ENCODE measurements at places on chromosomes 16 and 17.

DNA sequence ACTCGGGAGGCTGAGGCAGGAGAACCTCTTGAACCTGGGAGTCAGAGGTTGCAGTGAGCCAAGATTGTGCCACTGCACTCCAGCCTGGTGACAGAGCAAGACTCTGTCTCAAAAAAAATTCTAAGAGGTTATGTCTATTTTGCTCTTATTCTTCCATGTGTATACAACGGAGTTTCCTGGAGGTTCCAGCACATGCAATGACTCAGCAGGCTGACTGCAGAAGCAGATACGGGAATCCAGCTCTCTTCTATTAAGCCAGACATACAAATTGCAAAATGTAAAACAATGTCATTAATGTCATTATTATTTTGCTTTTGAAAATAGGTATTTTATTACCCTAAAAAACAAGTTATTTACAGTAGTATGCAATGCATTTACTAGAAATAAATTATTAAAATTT is 18.4 kb downstream of the MIEF2 start:
- no peak for DNase-seq

DNA sequence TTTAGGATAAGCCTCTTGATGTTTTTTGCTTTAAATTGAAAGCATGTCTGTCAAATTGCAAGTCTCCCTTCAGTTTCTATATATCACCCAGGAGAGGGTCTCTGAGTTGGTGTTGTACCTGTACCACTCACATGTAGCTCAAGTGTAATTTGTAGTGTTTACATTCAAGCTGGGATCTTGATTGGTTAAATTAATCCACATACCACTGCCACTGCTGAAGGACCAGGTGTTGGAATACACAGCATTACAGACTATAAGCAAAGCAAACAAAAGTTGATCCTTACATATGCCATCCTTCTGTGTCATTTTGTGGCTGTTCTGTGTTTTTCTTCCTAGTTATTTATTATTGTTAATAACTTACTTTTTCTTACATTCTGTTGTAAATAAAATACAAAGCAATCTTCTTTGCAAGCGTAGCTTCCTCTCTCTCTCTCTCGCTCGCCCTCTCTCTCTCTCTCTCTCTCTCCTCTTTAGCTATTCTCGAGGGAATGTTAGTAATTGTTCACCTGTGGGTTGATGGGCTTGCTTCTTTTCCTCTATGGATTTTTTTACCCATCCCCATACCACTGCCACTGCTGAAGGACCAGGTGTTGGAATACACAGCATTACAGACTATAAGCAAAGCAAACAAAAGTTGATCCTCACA is 20.8 kb upstream of the NOL11 start:
- no peak for DNase-seq

DNA sequence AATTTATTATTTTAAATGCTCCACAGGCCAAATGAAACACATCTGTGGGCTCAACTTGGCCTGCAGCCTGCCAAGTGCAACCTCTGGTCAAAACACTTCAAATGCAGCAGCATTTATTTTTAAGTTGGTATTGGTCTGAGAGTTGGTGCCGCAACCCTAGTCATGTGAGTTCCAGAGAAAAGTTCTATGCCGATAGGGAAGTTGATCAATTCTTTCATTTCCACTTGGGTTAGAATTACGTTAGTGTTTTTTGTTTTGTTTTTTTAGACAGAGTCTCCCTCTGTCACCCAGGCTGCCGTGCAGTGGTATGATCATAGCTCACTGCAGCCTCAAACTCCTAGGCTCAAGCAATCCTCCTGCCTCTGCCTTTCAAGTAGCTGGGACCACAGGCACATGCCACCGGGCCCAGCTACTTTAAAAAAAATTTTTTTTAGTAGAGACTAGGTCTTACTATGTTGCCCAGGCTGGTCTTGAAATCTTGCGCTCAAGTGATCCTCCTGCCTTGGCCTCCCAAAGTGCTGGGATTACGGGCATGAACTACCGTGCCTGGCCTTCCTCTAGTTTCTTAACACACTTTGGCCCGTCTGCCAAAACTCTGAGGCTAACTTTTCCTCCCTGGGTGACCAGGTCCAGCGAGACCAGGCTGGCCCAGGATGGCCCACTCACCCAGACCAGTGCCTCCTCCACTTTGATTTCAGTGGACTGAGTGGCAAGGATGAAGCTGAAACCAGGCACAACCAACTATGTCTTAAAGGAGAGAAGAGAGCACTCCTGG is 221.1 kb downstream of the MRTFB start:
- DNase-seq = no peak

DNA sequence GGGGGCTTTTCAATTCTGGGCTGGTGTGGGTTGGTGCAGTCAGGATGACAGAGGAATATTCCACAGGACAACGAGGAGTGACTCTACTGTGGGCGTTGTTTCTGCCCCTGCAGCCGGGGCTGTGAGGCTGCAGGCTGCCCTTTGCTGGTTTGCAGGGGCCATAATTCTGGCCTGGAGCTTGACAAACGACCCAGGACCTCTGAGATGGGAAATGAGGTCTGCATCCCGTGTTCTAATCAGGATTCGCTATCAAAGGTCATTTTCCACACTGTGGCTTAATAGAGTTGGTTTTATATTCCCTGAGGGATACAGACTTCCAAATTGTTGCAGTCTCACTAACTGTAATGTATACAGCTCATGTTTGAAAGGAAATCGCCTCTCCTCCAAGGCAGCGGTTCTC is 180.9 kb downstream of the RPTOR start:
- DNase-seq = no peak

- DNase-seq = no peak
Measured at GRCh38 chr17:71334048-71334751, 786.6 kb upstream of the SOX9 start.

DNA sequence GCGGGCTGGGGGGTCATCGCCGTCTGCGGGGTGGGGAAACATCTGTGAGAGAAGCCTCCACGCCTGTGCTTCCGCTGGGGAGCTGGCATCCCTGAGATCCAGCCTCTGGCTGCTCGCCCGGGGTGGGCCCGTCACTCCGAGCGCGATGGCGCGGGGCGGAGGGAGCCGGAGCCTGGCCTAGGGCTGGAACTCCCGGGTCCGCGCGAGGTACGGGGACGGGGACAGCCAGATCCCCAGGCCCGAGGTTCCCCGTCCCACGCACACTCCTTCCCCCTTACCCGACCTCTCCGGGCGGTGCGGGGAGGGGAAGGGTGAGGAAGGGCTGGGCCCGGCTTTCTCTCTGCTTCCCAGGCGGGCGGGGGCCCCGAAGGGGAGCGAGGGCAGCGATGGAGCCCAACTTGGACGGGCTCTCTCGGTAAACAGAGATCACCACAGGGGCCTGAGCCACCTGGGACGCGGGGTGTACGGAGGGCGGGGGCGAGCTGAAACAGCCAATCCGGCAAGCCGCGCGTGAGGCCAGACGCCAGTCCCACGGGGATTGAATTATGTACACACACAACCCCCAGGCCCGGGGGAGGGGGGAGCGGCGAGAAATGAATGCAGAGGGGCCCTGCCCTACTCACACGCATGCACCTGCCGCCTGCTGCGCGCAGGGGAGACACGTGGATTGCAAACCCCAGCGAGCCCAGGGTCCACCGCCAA is at the start of gene SLC16A11:
SLC16A11 (minus strand) TSS at position 596 of the 702 bp plus-strand sequence; CDS start at position 17, 579 bp downstream.
- DNase-seq = peak; percentile 35

- DNase-seq = no peak
Measured at GRCh38 chr17:42413464-42414040, 9.5 kb downstream of the CAVIN1 start.

DNA sequence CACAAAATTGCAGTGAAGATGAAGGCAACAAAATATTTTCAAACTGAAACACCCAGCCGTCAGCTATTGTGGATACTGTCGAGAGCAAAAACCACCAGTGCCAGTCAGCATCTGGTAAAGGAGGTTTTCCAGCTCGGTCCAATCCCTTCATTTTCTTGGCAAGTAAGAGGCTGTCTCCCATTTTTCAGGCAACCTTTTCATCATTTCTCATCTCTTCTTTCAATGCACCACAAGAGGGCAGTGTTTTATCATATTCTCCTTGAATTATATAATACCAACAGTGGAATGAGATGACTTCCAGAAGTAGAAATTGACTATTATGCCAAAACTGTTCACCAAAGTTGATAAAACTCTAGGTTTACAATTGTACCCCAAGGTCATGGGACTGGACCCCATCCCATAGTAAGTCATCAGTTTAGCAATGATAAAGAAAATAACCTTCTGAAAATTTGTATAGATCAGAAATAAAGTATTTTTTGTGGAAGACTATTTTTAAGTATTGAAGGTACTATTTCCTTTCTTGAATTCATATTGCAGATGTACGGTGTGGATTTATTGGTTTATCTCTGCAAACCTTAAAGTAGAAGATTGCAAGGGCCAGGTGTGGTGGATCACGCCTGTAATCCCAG is 16.8 kb downstream of the NQO1 start:
- no peak for DNase-seq

DNA sequence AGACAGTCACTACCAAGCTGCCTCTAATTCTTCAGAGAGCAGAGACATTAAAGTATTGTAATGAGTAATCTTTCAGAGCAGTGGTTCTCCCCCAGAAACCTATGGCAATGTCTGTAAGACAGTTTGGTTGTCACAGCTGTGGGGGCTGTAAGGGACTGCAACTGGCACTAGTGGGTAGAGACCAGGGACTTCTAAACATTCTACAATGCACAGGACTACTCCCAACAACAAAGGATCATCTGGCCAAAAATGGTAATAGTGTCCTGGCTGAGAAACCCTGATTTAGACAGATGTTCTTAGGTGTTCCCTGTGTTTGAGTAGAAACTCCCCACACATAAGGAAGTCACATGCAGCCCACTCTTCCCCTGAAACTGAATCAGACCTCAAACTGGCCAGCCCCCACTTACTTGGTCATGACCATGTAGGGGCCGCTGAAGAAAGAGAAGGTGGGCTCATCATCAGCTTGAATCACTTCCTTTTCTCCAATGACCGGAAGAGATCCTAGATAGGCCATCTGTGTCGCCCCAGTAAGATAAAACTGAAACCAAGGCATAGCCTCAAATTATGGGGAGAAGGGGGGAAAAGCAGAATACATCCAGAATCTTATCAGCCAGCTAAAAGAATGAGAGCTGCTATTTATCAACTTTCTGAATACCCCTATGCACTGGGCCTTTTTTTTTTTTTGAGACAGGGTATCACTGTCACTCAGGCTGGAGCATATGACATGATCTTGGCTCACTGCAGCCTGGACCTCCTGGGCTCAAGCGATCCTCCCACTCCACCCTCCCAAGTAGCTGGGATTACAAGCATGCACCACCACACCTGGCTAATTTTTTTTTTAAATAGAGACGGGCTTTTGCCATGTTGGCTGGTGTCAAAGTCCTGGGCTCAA is 75.8 kb downstream of the TEX14 start:
- peak; percentile 46 for DNase-seq

- no peak for DNase-seq
Measured at GRCh38 chr16:4293822-4294457, 21.1 kb upstream of the TFAP4 start.

GRCh38 chr17:13134076-13134475 is 116.2 kb upstream of the ELAC2 start:
- DNase-seq = no peak

- DNase-seq = no peak
Measured at GRCh38 chr16:8885674-8886592, 3.8 kb downstream of the LITAFD start.

- peak; percentile 95 for DNase-seq
Measured at GRCh38 chr17:58303971-58304749, 23.4 kb upstream of the MPO start.

GRCh38 chr17:40278414-40278813 is 9.3 kb upstream of the CDC6 start:
- DNase-seq = no peak

DNA sequence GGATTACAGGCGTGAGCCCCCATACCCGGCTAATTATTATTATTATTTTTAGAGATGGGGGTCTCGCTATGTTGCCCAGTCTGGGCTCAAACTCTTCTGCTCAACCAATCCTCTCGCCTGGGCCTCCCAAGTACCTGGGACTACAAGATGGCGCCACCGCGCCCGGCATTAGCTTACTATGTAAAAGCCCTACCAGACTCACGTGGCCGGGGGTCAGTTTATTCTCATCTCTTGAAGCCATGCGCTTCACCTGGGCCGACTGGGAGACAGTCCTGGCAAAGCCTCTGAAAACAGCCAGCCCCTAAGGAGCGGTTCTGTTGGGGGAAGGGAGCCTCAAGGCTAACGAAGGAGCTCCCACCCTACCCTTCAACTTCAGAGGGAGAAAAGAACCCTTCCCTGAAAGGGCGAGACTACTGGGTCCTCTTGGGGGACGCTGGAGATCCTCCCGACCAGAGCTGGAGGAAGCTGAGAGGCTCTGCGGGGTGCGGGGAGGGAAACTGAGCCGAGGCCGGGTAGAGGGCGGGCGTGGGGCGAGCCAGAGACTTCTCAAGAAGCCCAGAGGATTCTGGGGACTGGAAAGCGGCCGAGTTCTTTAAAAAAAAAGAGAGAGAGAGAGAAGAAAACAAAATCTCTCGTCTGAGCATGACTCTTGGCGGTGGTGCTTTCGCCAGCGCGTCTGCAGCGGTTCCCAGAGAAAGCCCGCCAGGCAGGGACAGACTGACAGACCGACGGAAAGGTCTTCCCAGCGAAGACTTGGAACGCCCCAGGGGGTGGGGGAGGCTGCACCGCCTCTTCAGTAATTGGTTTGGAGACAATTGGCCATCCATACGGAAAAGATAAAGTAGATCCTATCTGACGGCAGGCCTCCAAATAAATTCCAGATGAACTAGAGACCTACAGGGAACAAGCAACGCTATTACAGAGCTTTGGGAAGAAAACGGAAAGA is 5.6 kb upstream of the TUBG2 start:
- DNase-seq = no peak

DNA sequence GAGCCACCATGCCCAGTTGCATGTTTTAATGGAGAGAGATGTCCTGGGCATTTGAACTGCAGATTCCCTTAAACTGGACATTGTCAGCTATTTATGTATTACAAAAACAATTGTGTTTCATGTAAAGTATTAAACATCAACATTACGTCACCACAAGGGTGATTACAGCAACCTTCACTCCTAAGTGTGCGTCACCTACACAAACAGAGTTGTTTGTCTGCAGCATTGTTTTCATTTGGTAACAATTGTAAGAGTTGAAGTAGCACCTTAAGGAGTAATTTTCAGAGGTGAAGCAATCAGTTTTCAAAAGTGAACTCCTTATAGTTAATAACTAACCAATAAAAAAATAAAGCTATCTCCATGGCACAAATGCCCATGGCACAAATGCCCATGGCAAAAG is 271.4 kb downstream of the IRX3 start:
- DNase-seq = no peak

DNA sequence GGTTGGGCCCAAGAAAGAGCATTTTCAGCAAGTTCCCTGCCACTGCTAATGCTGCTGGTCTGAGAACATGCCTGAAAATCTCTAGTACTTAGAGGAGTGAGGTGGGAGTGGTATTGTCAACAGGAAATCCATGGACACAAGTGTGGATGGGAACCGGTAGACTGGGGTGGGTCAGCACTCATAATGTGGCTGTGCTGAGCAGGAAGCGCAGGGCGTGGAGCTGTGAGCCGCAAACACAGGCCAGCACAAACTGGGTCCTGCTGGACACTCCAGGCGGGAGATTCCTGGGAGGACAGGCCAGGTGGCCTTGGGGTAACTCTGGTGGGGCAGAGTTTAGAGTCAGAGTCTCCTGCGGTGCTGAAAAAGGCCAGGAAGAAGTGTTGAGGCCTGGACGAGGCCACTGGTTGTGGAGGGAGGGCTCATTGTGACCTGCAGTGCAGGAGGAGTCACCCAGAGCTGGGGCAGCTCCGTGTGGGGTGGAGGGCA is 62.6 kb downstream of the BANP start:
- no peak for DNase-seq

Measured in GM12891 (cell line).